NCI-H1105 treated with DMSO at 0.1 percent for 48 hours (cell line): ENCODE measurements at places on chromosomes 2 and 18.

DNA sequence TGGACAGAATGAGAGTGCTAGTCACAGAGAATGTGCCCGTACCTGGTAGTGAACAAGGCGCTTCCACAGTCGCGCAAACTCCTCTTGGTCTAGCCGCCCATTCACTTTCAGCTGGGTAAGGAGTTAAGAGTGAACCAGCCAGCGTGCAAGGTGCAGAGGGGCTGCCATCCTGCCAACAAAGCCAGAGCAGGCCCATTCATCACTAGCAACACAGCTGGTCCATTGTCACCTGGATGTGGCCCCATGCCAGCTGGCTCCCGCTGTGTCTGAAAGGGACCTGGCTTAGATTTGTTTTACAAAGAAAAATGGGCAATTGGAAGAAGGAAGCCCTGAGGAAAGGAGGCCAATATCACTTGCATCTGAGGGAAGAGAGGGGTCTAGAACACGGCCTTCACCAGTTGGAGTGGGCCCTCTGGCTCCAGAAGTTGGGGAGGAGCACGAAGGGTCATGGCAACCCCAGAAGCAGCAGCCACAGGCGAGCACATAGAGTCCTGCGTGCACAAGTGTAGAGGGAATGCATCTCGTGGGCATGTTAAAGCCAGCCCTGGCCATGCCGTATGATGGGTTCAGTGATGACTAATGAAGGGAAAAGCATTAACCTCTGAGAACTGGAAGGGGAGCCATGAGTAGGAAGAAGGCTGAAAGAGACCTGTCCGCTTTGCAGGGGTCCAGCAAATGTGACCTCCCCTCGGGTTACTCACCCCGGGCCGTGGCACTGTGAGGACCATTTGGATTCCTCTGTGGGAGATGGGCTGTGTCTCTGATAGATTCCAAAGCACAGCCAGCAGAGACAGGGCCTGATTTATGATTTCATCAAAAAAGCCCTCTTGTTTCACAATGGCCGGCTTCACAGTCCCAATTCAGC is 70.6 kb downstream of the CAPN13 start:
- peak; percentile 93 for DNase-seq

- DNase-seq: no peak
Measured at GRCh38 chr2:31286230-31286629, 52.3 kb downstream of the EHD3 start.

- no peak for DNase-seq
Measured at GRCh38 chr2:12070581-12070980, 324.1 kb downstream of the LPIN1 start.

- DNase-seq: no peak
Measured at GRCh38 chr18:48842259-48843061, 108.3 kb downstream of the SMAD7 start.

DNA sequence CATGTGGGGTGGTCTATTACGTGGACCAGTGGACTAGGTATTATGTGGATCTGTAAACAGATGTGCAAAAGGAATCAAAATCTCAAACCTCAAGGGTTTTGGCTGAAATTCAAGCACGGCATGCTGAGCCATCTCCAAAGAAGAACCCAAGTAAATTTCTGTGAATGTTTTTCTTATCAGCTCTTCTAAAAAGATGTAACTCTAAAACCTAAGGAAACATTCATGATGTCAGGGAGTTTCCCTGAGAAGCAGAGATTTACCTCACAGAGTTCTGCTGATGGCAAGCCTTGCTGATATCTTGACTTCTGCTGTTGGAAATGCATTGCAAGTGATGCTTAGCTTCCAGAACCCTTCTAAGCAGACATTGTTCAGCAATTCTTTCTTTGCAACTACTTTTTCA is 21.6 kb downstream of the DSG4 start:
- no peak for DNase-seq

DNA sequence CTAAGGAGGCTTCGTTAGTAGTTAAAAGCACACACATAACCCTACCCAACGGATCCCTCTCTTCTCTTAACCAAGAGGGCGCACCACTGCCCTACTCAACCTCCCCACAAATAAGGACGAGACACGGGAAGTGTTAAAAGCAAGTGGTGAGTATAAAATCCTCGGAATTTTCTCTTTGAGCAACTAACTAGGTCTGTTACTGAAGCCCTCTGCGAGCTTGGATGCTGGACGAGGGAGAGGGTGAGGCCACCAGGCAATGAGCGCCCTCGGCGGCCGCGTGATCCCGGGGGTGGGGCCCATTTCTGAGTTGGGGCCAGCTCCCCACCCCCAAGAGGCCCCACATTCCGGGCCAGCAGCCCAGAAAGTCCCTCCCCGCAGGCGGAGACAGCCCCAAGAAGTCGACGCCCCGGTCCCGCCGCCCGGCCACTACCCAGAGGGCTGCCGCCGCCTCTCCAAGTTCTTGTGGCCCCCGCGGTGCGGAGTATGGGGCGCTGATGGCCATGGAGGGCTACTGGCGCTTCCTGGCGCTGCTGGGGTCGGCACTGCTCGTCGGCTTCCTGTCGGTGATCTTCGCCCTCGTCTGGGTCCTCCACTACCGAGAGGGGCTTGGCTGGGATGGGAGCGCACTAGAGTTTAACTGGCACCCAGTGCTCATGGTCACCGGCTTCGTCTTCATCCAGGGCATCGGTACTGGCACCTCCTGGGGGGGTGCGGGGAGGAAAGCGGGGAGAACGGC is at the start of gene CYBRD1:
Gene CYBRD1, plus strand, starts transcription at position 423 of the 736 bp plus-strand sequence. Its CDS starts 72 bp downstream, at position 495.
- no peak for DNase-seq

- DNase-seq: no peak
Measured at GRCh38 chr2:238423561-238424312, 3.0 kb upstream of the ASB1 start.

- no peak for DNase-seq
Measured at GRCh38 chr2:221444106-221444505, 128.0 kb downstream of the EPHA4 start.

DNA sequence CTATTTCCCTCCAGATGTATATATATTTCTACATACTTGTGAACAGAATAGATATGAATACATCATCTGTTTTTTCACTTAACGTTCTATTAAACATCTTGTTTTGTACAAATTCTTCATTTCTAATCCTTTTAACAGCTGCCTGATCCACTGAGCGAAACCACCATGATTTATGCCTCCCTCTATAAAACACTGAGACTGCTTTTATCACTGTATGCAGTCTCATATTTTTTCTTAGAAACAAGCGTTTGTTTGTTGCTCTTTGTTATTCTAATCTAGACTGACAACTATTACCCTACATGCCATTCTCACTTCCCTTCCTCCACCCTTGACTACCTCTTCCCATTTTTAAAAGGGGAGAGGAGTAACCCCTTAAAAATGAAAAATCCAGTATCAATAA is 88.2 kb downstream of the DTNB start:
- DNase-seq: no peak

GRCh38 chr2:107669335-107669734 is 157.4 kb upstream of the RGPD4 start:
- peak; percentile 49 for DNase-seq

GRCh38 chr2:108612153-108612513 is 77.9 kb downstream of the LIMS1 start:
- no peak for DNase-seq

DNA sequence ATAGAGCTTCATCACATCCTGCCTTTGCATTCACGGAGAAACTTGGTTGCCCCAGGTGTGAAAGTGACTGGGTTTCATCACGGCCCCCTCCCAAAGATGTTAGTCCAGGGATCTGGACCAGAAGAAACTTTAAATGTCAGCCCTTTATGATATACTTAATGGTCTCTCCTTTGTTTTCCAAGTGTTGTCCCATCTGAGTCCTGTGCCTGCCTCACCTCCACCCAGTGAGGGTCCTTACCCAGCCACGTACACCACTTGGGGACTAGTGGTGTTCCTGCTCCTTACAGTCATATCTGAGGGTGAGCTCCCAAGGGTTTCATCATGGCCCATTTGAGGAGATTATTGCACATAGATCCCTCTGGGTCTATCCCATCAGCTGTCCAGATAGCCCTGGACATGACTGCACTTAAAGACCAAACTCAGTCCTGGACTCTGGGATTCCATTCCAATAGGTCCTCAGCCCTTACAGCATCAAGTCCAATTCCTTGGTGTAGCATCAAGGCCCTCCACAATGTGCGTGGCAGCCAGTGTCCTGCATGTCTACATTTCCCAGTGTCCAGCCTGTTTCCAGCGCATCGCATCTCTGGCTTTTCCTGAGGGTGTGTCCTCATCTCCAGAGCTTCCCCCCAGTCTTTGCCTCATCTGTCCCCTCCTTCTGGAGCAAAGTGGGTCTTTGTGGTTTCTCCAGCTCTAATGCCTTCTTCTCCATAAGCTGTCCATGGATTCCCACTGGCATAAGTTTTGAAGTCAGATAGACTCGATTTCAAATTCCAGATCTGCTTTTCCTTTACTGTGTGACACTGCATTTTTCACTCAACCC is 351.6 kb downstream of the MYCN start:
- no peak for DNase-seq

- no peak for DNase-seq
Measured at GRCh38 chr2:181116261-181116660, 135.9 kb downstream of the UBE2E3 start.

DNA sequence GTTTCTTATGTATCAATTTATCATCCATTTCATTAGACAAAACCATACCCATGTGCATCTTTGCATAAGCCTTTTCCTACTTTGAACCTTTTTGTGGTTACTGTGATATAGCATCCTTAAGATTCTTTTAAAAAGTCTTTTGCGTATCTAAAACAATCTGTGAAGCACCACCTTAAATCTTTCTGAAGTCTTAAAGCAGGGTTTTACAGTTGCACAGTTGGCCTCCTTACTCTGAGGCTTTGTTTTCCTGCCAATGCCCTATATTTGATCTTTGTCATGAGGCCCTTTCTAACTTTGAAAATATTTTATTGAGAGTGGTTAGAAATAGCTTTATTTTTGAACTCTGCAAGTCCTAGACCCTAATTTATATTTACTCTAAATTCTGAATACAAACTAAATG is 163.4 kb upstream of the MAP3K20 start:
- DNase-seq: no peak

- no peak for DNase-seq
Measured at GRCh38 chr2:30454571-30454970, 7.5 kb downstream of the LCLAT1 start.

- DNase-seq: no peak
Measured at GRCh38 chr2:100889286-100889685, 69.3 kb downstream of the NPAS2 start.
